ENCODE measurements at places on chromosomes 6 and 20.

GRCh38 chr6:166907373-166907841 is 48.9 kb downstream of the RNASET2 start:
- no peak for DNase-seq

DNA sequence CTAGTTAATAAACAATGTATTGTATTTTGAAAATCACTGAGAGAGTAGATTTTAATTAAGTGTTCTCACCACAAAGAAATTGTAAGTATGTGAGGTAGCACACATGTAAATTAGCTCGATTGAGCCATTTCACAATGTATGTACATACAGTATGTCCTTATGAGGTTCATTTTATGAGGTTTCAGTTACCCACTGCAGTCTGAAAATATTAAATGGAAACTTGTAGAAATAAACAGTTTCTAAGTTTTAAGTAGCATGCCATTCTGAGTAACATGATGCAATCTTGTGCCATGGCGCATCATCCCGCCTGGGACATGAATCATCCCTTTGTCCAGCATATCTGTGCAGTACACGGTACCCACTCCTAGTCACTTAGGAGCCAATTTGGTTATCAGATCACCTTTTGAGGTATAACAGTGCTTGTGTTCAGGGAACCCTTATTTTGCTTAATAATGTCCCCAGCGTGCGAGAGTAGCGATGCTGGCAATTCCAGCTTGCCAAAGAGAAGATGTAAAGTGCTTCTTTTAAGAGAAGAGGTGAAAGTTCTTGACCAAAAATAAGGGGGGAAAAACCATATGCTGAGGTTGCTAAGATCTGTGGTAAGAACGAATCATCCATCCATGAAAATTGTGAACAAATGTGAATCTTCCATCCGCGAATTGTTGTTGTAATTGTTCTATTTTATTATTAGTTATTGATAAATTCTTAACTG is 64.7 kb downstream of the KCNS1 start:
- no peak for DNase-seq

GRCh38 chr6:15063253-15063853 is 182.5 kb upstream of the JARID2 start:
- DNase-seq: no peak

DNA sequence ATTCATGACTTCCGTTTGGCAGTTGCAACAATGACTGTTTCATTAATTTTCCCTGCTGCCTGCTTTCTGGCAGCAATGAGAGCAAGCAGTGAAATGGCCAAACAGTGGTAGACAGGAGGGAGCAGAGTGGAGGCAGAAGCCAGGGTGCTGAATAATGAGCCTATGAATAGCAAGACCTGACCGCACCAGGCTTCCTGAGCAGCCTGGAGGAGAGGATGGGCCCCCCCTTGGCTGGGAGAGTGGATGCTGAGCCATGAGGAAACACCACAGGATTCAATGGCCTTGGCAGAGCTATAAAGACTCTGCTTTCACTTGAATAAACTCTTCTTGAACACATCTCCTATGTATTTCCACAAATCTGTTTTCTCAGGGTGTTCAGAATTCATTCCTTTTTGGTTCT is 68.1 kb upstream of the SNRPB2 start:
- DNase-seq: no peak

DNA sequence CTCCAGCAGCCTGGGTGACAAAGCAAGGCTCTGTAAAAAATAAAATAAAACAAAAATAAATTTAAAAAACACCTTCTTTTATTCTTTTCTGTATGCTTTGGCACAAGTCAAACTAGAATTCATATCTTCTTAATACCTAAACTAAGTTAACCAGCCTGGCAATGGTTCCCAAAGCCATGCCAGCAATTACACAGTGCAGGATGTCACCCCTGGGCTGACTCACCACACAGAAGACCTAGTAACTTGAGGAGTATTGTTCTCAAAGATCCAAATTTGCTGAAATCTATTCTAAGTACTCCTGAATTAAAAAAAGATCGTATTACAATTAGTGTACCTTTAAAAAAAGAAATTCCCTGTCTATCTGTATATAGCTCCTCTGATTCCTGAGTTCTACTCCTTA is 162.7 kb upstream of the SGK1 start:
- no peak for DNase-seq

- DNase-seq: no peak
Measured at GRCh38 chr20:61819574-61819846, 246.2 kb downstream of the TAF4 start.

Measured in substantia nigra (tissue), 51 donors.